ENCODE measurements at places on chromosomes 12 and 14.

DNA sequence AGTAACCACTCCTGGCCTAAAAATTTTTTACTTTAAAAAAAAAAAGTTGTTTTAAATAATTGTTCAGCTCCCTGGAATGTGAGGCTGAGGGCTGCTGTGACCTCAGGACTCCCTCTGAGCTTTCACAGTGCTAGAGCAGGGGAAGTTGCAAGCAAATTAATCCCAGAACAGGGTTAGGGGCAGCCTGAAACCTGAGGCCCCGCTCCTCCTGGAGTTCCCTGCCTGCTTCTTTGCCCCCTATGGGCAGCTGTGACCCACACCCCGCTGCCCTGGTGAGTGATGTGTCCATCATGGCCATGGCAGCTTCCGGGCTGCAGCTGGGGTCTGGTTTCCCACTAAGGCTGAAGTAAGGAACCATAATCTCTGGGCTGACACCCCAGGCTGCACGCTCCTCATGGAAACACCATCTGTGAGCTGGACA lies 9.5 kb downstream of the RITA1 start:
- no peak for DNase-seq

DNA sequence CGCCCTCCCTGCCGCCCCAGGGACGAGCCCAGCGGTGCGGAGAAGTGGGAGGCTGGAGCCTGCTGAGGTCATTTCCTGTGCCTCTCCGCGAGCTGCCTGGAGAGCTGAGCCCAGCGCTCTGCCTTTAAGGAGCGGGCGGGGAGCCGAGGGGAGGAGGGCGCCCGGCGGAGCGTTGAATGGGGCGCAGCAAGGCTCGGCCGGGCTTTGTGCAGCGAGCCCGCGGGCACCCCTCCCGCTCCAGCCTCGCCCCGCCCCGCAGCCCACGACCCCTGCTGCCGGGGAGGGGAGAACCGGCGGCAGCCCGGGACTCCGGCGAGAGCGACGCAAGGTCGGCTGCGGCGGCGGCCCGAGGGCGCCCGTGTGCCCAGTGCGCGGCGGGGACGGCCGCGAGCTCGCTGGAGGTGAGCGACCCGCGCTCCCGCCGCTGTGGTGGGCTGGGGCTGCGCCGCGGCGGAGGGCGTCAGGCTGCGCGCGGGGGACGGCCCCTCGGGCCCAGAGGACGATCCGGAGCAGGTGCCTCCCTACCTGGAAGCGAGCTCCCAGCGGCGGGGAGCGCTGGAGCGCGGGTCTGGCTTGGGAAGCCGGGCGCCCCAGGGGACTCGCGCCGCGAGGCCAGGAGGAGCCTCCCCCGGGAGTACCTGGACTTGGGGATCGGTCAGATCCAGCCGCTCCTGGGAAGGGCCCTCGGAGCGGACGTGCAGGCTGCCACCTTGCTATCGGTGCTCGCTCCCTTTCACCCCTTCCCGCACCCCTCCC lies at the start of gene PLEKHH1:
PLEKHH1 (plus strand) TSS at position 293 of the 756 bp plus-strand sequence. CDS start 8,578 bp downstream, outside the sequence.
- DNase-seq, result peak; percentile 76

DNA sequence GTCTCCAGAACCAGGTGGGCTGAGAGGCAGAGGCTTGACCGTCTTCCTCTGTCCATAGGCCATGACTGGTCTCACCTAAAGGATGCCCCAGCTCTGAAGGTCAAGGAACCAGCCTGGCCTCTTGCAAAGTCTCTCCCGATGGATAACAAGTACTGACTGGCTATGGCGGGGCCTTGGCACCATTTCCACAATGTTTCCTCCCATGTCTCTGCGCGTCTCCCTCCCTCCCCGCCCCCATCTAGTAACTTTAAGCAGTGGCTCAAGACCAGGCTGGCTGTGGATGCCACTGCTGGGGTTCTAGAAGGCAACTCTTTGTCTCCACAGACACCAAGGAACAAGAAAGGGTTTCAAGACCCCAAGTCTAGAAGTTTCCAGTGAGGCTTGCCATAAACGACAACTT lies 275.5 kb downstream of the DPF3 start:
- DNase-seq, result no peak

DNA sequence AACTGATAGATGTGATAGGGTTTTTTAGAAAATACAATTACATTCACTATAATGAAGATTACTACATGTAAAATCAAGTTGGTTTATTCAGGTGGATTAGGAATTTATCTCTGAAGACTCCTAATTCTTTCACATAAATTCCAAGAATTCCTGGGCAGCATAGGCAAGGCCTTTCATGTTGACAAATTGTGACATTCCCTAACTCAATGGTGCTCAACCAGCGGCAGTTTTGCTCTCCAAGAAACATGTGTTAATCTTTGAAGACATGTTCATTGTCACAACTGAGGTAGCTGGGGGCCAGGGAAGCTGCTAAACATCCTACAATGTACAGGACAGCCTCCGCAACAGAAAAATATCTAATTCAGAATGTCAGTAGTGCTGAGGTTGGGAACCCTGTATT lies 46.3 kb downstream of the PTPRQ start:
- no peak for DNase-seq

DNA sequence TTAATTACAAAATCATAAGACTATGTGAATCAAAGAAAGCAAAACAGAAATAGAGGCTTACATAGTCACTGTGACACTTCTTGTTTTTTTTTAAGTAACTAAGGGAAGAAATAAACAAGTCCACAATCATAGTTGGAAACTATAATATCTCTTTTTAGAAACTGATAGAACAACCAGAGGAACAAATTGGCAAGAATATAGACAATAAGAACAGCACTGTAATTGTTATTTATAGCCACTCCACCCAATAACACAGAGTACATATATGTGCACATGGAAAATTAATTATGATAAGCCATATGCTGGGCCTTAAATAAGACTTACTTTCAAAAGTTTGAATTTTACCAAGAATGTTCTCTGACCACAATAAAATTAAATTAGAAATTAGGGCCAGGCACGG lies 101.1 kb downstream of the PLEKHG7 start:
- DNase-seq, result no peak

- no peak for DNase-seq
These were observed 32.9 kb downstream of the C14orf132 start for GRCh38 chr14:96072076-96072475.

DNA sequence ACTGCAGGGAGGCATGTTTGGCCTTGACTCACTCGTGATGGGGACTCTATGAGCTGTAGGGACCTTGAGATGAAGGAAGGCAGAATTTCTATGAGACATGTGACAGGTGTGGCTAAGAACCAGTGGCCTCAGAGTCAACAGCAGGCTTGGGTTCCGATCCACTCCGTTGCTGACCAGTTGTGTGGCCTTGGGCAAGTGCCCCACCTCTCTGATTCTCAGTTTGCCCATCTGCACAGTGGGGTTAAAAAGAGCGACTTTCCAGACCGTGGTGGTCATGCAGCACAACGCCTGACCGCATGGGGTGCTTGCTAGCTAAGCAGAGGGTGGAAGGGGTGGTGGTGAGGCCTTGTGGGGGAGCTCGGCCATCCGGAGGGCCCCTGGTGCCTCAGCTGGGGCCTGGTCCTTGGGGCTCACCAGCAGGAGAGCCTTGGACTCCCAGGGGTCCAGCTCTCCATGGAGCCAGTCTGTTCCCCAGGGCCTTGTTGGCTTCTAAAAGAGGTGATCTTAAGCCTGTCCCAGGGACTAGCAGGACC lies 18.5 kb downstream of the PAPLN start:
- DNase-seq, result no peak

DNA sequence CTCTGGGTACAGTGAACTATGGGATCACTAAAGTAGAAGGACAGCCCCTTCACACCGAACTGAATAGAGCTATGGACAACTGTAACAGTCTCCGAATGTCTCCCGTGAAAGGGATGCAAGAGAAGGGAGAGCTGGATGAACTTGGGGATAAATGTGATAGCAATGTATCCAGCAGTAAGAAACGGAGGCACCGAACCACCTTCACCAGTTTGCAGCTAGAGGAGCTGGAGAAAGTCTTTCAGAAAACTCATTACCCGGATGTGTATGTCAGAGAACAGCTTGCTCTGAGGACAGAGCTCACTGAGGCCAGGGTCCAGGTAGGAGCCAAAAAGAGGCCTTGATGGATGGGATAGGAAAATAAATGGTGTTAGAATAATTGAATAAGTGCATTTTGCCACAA lies 3.5 kb downstream of the ALX1 start:
- no peak for DNase-seq

GRCh38 chr12:57552306-57552651 lies 2.4 kb downstream of the KIF5A start:
- no peak for DNase-seq

DNA sequence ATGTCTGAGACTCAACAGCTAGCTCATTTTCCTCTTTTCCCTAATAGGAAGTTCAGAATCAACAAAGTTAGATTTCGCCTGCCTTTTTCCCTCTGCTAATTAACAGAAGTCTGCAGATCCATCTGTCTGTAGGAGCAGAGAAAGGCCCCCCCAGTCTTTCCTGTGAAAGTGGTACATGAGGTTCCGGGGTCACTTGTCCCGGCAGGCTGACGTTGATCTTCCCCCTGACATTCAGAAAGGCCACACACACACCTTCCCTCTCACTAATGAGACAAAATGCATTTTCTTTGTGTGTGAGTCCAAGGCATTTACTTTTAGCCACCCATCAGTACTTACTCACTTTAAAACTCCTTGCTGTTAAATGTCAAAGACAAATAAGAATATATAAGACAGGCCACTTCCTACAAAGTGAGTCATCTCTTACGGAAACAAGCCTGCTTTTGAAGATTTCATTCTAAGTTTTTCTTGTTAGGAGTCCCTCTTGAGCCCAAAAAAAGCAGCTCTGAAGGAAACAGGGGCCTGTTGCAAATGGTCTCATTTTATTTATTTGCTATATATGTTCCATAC lies 138.7 kb downstream of the TTC7B start:
- DNase-seq, result peak; percentile 15

DNA sequence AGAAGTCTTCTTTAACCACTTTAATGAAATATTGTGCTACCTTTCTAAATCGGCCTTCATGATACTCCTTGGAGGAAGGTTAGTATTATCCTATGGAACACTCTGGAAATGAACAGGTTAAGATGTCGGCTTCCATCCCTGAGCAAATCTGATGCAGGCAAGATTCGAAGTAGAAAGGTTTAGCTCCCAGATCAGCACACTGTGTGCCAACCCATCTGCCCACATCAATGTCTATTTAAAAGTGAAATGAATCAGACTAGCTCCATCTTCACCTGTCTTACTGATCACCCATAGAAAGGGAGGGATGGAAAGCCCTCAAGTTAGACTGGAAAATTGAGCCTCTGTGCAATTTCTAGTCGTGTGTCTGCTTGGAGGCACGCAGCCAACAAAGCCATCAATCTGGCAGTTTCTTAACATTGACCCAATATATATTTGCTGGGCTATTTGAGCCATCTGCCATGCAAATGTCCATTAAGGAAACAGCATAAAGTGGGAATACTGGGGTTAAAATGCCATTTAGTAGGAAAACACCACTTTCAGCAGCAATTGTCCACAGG lies 506.1 kb downstream of the RMST start:
- no peak for DNase-seq

GRCh38 chr12:33994857-33995808 lies 27.2 kb upstream of the ALG10 start:
- peak; percentile 8 for DNase-seq

DNA sequence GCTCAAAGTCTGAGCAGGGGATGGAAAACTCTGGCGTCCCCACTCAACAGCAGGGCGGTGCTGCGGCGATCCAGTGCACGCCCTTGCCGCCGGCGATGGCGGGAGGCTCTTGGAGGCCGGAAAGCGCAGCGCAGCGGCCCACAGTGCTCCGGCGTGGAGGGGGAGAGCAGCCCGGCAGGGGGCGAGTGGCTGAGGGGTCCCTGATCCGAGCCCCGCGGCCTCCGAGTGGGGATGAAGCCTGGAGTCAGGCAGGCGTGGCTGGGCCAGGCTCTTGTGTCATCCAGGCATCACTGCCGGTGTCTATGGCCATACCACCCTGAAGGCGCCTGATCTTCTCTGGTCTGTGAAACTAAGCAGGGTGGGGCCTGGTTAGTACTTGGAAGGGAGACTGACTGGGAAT lies 183.1 kb downstream of the ALG10 start:
- no peak for DNase-seq

- no peak for DNase-seq
These were observed 191.4 kb upstream of the BCL2L14 start for GRCh38 chr12:11879306-11879705.

GRCh38 chr12:79886917-79887519 lies 47.9 kb downstream of the PPP1R12A start:
- peak; percentile 14 for DNase-seq

- no peak for DNase-seq
These were observed 151.1 kb downstream of the KIF26A start for GRCh38 chr14:104289507-104289906.

DNA sequence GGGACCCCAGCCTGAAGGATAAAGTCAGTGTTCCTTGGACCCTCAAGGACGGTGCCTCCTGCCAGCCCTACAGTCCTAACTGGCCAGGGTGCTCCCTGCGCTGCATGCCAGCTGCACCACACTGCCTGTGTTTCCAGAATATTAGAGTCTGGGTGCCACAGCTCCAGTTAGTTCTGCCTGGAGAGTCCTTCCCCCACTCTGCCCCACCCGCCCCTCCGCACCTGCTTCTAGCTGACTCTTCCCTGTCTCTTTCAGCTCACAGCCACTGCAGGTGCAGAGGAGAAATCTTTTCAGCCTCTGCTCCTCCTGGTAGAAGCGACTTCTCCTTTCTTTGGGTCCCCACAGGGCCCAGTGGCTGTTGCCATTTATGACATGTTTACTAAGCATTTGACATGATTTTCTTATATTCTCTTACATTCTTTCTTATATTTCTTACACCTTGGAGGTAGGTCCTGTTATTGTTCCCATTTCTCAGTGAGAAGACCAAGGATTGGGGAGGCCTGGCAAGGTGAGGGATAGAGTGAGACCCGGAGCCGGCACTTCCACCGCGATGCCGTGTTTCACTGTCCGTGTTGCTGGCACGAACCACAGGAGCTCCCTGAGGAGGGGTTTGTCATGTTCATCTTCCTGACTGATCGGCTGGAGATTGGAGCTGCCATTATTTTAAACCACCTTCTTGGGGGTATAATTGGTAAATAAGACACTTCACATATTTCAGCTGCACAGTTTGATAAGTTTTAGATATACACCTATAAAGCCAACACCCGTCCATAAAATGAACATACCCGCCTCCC lies 29.4 kb downstream of the SYNE3 start:
- DNase-seq, result no peak

DNA sequence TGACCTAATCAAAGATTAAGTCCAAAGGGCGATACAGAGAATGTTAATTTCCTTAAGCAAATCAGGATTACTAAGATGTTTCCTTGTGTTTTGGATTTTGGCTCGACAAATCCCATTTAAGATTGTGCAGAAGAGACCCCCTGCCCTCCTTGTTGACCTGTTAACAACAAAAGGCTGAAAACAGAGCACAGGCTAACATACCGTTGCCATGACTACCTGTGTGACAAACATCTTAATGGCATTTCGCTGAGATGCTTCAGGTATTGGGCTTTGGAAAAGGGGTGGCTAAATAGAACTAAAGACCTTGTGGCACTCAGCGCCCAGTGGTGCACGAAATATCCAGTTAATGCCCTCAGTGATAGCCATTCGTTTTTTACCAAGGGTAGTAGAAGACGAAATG lies 1532.3 kb upstream of the TMEM132C start:
- DNase-seq, result no peak

Measured in RWPE1 (cell line).